ENCODE measurements at places on chromosomes 1 and 21. TPM values are rescaled to one million over a fixed set of nuclear protein-coding genes. Genes with fewer than 3 reads are reported as not detected.

DNA sequence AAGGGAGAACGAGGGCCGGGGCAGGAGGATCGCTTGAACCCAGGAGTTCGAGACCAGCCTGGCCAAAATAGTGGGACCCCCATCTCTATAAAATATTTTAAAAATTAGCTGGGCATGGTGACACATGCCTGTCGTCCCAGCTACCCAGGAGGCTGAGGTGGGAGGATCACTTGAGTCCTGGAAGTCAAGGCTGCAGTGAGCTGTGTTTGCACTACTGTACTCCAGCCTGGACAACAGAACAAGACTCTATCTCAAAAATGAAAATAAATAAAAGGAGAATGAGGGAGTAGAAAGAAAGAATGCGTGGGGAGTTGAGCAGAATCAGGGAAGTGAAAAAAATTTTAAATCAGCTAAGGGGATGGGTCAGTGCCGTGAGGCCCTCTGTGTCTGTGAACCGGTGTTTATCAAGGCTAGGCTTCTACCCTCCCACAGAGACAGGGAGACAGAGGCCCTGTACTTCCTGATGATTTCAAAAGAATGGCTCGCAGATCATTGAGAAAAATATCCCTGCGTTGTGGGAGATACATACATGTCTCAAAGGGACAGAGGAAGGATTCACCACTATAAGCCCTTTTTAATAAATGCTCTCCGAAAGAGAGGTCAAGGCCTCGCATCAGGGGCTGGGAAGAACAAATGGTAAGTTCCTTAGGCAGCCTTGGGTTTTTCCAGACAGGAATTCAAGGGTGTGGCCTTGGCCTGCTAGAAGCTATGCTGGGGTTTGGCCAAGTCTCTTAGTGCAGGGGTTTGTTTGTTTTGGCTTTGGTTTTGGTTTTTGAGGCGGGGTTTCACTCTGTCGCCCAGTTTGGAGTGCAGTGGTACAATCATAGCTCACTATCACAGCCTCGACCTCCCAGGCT, 20.7 kb downstream of the IL10RB start:
- DNase-seq = peak; percentile 87

GRCh38 chr1:27142464-27142863, 12.5 kb downstream of the SLC9A1 start:
- DNase-seq = no peak

Gene TNFRSF4
- 0.41 TPM for total RNA-seq

DNA sequence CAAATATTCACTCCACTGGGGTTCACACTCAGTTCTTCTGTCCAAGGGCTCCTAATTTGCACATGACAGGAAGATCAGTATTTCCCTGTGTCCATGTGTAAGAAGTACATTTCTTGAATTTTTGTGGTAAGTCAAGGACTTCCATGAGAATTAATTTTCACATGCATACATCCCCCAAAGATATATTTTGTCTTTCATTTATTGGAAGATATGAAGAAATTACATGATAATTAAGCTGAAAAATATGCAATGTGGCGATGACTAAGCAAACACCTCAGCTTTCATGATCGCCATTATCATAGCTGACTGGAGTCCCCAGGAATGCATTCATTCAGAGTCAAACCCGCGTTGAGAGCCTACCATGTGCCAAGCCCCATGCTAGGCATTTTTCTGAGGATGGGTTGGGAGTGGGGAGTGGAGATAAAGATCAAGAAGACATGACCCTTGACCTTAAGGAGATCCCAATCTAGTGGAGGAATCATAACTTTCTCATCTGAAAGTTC, 104.6 kb upstream of the F3 start:
- DNase-seq = peak; percentile 97

Gene LRRIQ3
- 0.52 TPM for total RNA-seq

- no peak for DNase-seq
Measured at GRCh38 chr1:216830424-216831210, 107.4 kb upstream of the ESRRG start.

- no peak for DNase-seq
Measured at GRCh38 chr1:233364026-233364425, 36.5 kb downstream of the MAP3K21 start.

DNA sequence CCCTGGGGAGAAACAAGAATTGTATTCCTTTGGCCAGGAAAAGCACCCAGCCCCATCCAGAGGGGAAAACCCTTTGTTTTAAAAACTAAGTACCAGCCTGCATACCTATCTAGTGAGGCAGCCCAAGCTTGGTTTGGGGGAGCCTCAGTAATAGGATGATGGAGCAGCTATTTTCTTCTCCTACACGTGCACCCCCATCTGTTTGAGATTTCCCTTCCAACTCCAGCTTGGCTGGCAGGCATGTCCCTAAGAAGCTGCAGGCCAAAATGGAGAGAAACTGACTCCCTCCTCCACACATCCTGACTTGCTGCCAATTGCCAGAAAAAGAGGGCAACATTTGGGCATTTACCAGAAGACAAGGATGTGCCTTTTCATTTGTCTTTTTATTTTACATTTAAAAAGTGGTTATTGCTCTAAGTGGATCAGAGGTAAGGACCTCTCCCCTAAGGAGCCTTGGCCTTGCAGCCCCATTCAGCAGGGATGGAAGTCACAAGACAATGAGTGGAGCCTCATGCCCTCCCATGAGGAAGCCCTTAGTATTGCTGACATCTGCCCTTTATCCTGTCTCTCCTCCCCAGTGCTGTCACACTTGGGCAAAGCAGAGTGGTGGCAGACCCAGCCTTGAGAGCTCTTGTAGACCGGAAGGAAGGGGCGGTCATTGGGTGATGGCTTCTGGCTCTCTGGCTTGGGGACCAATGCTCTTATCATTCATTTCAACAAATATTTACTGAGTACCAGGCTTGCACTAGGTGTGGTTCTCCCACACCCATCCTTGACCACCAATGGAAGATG, 8.6 kb downstream of the FNDC5 start:
- no peak for DNase-seq

DNA sequence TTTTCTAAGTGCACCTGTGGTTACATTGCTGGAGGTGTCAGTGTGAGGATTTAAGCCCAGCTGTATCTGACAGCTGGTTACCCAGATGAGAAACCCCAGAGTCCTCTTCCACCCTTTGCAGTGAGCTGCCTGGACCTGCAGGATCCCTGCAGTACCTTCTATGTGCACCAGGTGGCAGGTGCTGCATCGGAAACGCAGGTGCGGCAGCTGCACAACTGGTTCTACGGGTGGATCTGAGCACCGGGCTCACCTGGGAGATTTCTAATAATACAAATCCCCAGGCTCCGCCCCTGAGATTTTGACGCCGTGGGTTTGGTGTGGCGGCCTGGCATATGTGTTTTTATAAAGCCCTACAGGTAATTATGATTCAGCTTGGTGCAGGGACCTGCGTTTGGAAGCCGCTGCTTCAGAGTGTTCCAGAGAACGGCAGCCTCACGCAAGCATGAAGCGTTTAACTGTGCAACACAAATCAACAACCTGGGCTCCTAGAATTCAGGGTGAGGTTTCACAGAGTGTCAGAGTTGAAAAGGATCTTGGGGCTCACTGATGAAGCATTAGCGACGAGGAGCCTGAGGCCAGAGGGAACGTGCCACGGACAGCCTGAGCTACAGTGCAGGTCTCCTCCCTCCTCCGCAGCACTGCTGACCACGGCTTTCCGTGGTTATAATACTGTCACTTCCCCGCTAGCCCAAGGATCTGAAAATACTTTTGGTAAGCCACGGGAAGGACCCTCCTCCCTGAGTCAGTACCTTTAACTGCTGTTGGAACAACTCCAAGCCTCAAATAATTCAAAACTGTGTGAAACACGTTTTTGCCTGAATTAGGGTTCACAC, 96.7 kb upstream of the TRABD2B start:
- DNase-seq = peak; percentile 6

- no peak for DNase-seq
Measured at GRCh38 chr1:207311888-207312603, 9.4 kb upstream of the CD55 start.

DNA sequence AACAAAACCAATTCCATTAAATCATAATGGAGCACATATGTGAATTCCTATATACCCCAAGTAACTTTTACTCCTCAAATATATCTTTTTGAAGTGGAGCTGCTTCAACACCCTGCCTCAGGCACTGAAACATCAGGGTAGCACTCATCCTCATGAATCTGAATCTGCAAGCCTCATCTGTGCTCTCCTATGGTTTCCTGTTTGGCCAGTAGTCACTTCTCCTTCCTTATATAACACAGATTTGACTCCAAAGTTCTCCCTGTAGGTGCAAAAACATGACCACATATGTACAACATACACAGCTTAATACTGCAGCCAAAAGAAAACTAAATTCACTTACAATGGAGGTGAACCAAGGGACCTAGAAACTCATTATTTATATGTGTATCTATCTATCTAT, 7.2 kb downstream of the TRIT1 start:
- no peak for DNase-seq

Gene FCRL1
- total RNA-seq = not detected

DNA sequence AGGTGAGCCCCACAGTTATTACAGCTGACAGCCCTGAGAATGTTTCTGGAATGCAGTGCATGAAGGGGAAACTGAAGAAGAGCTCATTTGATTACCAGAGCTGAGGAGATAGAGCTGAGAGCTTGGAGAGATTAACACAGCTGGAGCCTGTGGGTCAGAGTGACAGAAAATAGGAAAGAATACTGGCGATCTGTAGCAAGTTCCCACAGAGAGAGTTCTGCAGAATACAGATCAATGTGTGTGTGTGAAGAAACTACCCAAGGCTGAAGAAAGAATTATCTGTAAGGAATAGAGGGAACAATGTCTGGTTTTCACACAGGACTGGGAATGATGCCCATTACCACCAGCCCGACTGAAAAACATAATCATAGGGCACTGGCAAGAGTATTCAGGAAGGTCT, 103.6 kb upstream of the SNX7 start:
- peak; percentile 10 for DNase-seq

Gene ATP1A4
- not detected for total RNA-seq

DNA sequence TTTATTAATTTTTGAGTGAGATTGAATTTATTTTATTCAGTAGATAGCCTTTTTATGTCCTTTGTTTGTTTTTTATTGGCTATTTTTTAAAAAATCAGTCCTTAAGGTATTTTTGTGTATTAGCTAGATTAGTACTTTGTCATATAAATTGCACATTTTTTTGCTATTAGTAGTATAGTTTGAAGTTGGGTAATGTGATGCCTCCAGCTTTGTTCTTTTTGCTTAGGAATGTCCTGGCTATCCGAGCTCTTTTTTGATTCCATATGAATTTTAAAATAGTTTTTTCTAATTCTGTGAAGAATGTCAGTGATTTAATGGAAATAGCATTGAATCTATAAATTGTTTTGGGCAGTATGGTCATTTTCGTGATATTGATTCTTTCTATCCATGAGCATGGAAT, 80.4 kb downstream of the MAN1A2 start:
- DNase-seq = peak; percentile 27

Gene RNU1-1
- 1,356 TPM for total RNA-seq

Gene CGN
- total RNA-seq = 8.8 TPM

Gene CATSPERE
- total RNA-seq = 1.1 TPM

DNA sequence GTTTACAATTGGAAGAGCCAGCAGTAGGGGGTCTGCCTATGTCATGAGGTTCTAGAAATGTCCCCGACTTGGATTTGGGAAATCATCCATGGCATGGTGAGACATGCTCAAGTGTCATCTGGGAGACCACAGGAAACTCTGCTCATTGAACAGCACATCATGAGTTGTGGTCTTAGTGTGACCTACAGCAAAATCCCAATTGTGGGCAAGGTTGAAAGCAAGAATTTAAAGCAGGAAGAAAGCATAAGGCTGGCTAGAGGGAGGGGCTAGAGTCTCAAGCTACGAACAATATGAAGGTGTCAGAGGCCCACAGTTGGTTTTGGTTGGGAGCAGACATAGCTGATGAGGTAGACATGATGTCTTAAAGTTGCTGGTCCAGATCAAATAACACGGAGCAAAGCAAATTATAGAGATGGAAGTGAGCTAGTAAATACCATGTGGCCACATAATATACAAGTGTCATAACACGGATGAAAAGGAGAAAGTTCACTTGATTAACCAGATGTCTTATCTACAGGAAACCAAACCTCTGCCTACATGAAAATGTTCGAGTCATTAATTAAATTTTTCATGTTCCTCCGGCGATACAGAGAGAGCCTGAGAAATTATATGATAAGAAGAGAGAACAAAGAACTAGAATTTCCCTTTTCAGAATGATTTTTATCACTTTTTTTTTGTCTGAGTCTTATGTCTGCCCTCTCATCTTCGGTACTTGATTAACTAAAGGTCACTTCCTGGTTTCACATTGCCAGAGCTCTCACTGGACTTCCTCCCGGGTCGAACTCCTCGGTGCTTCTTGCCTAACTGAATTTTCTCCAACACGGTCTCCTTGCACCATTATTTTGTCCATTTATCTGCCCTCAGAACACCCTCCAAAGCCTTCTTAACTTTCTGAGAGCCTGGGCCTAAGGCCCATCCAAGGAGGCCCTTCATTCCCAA, 67.5 kb upstream of the DUSP10 start:
- peak; percentile 80 for DNase-seq

- no peak for DNase-seq
Measured at GRCh38 chr1:148372731-148373130, 110.4 kb downstream of the PPIAL4G start.

DNA sequence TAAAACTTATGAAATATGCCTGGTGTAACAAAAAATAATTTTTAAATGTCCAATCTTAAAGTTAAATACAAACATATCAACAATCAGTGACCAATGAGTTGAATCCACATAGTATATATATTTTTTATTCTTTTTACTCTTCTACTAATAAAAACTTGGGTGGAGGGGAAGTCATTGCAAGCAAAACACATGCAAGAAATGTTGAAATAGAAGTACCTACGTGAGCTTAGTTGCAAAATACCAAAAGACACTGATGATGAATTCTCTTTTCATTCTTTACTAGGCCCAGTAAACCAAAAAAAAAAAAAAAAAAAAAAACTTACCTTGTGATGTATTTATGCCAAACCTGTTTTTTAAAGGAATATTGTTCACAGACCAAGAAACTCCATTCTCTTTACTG, 26.4 kb upstream of the PLA2G4A start:
- no peak for DNase-seq

- DNase-seq = no peak
Measured at GRCh38 chr1:44422161-44422560, 17.1 kb downstream of the RNF220 start.

Gene MASP2
- 0.73 TPM for total RNA-seq

DNA sequence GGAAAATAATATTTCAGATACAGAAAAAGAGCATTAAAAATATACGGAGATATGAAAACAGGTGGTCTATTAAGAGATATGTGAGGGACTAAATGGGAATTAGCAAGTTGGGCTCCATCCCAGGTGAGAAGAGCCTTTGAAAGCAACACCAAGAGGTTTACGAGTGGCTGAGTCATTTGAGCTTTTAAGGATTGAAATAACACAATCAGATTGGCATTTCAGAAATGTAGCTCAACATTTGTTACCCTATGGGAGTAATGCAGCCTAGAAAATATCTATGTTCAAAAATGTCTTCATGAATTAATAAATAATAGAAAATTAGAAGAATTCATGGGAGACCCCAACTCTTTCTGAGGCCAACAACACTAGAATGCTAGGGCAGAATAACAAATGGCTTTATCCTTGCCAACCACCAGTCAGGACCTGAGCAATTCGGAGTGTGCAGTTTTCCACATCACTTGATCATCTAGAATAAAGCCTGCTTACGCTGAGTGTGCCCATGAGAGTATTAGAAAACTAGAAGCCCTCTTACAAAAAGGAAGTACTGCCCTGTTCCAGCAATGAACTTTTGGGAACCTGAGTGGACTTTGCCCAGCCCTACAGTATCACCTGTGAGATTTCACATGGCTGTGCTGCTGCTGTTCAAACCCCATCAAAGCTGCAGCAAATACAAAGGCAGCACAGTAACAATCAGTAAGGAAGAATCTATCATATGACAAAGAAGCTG, 538.0 kb upstream of the CAMK1G start:
- DNase-seq = peak; percentile 55
